Stimulated activated CD4-positive, alpha-beta T cell treated with anti-CD3 and anti-CD28 coated beads, TNF-alpha, amount 100 ng/mL, for 4 hours (primary cell): ENCODE measurements at places on chromosomes 12 and 14.

- no peak for DNase-seq
These were observed 325.8 kb downstream of the RPL10L start for GRCh38 chr14:46325777-46326176.

- no peak for DNase-seq
These were observed 6.8 kb downstream of the ZFHX2 start for GRCh38 chr14:23544511-23545447.

DNA sequence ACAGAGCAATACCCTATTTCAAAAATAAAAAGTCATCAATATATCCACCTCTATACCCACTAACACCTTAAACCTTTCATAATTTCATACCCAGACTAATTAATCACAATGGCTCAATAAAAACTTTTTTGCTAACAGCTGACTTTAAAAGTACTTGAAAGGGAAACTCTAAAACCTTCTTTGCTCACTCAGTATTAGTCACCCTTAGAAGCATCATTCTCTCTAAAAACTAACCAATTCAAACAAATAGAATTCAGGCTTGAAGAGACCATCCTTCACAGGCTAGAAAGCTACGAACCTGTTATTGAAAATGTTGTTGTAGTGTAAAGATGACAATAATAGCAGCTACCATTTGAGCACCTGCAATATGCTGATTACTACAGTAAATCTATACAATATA is 37.2 kb downstream of the HECTD1 start:
- DNase-seq = no peak

- no peak for DNase-seq
These were observed 9.2 kb downstream of the FOXN3 start for GRCh38 chr14:89407856-89408255.

- no peak for DNase-seq
These were observed 38.7 kb downstream of the ANO4 start for GRCh38 chr12:100833282-100833681.

- DNase-seq = no peak
These were observed 204 bp downstream of the HSP90AA1 start for GRCh38 chr14:102086709-102086971.

GRCh38 chr14:50865391-50866076 is 6.3 kb upstream of the ABHD12B start:
- DNase-seq = no peak

DNA sequence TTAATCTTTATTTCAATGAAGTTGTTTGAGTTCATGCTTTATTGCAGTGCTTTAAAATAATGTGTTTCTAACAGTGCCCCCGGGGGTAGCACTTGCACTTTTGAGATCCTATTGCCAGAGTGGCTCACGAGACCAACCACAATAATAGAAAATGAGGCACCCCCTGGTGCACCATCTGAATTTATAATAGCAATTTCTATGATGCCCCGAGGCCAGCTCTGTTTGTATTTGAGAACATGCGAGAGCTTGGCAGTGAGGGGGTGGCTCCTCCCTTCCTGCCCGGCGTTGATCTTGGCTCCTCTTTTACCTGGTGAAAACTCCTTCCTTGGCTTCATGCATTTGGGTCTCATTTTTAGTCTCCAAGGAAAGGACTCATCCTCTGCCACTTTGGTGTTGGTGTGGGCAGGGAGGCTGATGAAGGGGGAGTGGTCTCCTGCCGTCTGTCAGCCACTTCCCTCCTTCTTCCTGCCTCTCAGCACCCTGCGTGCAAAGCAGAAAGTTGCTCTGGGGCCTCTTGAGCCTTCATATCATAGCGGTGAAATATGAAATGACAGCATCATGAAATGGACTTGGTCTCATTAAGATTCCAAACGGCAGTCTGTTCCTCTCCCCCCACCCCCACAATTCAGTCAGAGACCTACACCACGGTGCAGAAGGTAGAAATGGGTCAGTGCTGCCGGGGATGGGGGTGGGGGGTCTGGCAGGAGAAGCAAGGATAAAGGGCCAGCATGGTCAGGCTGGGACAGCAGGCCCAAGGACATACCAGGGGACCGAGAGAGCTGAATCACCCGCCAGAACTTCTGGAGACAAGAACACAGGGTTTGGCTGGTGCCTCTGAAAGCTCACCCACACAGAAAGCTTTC is 17.7 kb upstream of the NRXN3 start:
- DNase-seq = no peak

GRCh38 chr14:56532546-56532945 is 47.1 kb upstream of the TMEM260 start:
- DNase-seq = no peak

DNA sequence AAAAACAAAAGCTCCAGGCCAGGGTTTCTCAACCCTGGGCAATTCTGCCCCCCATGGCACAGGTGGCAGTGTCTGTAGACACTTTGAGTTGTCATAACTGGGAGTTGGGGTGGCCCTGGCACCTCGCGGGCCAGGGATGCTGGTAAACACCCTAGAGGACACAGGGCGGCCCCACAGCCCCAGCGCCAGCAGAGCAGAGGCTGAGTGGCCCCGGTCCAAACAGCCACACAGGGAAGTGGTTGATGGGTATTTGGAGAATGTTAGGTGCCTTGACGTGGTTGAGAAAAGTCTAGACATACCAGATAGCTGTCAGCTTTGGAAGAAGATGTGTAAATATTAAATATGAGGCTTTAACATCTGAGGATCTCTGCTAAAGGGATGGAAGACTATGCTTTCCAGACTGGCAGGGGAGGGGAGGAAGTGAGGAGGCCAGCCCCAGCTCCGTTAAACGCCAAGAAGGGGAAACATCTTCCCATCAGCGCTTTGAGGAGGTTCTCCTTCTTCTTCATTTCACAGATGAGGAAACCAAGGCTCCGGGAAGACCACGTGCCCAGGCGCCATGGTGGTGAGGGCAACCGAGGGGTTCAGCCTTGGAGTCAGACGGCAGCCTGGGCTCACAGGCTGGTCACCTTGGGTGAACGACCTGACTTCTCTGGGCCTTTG is 103.7 kb downstream of the SCARB1 start:
- DNase-seq = no peak

- DNase-seq = no peak
These were observed 24.6 kb upstream of the BCL7A start for GRCh38 chr12:121996945-121997612.

DNA sequence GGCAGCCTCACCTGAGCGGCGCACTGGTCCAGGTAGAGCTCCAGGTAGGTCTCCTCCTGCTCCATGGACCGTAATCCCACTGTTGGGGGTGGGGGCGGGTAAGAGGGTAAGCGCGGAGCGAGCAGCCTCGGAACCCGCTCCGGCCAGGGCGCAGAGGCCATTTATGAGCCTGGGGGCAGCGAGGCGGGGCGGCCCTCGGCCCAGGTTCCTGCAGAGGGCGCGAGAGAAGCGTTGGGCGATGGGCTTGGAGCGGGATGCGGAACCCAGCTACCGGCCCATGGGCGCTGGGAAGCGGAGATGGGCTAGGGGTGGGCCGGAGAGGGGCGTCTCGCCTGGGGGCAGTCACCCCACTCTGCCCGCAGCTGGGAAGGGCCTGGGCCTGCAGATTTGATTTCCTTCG is at the start of gene TBPL2:
TBPL2 (minus strand) TSS at position 232 of the 400 bp plus-strand sequence; CDS start at position 65, 167 bp downstream.
- DNase-seq = no peak

DNA sequence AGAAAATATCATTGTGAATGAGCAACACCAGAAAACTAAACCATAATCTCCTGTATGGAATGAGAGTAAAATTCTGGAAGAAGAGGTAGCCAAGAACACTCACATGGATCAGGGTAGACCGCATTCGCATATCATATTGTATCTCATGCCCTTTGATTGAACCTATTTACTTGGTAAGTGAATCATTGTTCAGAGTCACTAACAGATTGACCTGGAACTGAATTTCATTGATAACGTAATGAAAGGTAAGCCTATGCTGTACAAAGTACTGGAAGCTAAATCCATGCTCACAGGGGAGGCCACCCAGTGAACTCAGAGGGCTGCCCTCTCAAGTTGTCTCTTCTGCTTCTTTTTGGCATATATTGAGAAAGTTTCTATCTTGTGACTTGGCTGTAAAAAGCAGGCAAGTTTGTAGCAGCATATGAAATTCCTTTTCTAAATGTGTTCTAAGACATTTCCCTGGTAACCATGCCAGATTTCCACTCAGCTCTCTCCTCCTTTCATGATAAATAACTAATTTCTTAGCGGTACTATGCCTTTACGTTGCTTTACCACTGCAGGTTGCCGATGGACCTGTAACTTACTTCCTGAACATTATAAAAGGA is 91.4 kb downstream of the PLCZ1 start:
- DNase-seq = no peak

- no peak for DNase-seq
These were observed 58.3 kb downstream of the ESRRB start for GRCh38 chr14:76434220-76434619.

GRCh38 chr12:131943876-131944275 is 5.9 kb upstream of the EP400 start:
- DNase-seq = no peak

DNA sequence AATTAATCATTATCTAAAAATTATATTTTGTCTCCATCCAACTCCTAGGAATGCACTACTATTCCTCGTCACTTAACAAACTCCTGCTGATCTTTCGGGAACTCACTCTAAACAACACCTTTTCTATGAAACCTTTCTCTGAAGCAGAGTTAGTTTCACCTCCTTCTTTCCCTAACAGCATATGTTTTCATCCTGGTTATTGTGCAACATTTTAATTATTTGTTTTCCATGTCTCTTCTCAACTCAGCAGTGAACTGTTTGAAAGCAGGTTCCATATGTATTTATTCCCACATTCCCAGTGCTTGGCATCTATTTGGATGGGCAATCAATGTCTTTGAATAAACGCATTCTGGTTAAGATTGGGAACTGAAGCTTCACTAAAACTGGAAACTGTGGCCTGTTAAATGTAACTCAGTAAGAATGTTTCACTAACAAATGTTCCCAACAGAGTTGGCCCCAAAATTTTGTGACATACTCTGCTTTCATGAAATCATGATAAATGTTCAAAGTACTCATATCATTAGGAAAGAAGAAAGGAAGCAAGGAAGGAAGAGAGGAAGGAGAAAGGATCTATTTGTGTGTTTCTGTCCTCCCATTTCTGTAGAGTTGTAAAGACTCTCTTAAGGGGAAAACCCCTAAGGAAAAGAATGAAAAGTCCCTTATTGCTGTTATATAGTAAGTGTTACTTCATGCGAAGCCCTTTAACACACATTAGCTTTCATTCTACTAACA is 13.9 kb upstream of the LGR5 start:
- DNase-seq = no peak

DNA sequence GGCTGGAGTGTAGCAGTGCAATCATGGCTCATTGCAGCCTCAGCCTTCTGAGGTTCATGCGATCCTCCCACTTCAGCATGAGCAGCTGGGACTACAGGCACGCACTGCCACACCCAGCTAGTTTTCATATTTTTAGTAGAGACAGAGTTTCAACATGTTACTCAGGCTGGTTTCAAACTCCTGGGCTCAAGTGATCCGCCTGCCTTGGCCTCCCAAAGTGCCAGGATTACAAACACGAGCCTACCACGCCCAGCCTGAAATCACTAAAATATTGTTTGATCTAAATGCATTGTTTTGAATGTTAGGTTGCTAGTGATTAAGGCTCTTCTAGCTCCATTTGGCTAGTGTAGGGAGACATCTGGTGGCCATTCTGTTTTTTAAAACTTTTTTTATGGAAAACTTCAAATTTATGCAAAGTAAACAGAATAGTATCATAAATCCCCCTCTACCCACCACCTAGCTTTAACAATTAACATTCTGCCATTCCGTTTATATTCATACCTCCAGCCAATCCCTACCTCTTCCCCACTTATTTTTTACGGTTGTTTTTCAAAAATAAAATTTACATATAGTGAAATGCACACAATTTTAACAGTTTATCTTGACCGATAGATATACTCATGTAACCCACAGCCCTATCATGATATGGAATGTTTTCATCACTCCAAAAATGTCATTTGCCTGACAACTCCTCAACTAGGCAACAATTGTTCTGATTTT is 37.8 kb downstream of the MYO1H start:
- DNase-seq = no peak

DNA sequence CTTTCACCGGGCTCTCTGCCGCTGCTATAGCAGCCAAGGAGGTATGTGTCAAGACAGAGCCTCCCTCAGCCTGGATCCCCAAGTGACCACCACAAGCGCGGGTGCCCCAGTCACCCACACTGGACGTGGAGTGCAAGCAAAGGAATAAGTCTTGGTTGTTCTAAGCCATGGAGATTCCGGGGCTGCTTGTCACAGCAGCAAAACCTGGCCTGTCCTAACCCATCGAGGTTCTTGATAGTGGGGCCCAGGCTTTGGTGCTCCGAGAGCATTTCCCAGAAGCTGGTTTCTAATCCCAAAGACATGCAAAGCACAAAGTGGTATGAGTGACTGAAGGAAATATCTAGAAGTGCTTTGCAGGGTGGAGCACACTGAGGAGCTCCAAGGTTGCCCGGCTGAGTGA is 51.3 kb downstream of the SCARB1 start:
- DNase-seq = no peak

GRCh38 chr14:59463787-59464485 is 1.2 kb downstream of the GPR135 start:
- no peak for DNase-seq

DNA sequence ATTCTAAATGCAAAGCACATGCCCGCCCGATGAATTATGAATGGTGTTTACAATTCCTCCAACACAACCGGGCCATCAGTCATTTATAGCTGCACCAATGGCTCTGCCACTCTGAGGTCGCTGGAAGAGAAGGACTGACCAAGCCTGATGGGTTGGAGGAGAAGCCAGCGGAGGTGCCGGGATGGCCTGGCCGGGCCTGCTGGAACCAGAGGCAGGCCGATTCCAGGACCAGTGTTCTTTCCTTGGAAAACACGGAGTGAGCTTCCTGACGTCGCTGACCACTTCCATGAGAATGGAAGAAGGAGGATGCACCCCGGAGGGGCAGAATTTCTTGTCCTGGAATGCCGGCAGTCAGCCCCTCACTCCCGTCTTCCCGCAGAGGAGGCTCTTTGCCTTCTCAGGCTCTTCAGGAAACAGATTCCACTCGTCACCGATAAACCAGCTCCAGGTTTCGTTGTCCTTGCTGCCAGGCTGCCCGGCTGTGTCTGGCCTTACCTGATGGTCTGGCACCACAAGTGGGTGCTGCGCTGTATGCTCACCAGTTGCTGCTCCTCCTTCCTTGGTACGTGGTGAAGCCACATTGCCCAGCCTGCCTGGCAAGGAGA is 358.5 kb upstream of the SFSWAP start:
- no peak for DNase-seq
